ENCODE measurements at places on chromosomes 16 and 17.

DNA sequence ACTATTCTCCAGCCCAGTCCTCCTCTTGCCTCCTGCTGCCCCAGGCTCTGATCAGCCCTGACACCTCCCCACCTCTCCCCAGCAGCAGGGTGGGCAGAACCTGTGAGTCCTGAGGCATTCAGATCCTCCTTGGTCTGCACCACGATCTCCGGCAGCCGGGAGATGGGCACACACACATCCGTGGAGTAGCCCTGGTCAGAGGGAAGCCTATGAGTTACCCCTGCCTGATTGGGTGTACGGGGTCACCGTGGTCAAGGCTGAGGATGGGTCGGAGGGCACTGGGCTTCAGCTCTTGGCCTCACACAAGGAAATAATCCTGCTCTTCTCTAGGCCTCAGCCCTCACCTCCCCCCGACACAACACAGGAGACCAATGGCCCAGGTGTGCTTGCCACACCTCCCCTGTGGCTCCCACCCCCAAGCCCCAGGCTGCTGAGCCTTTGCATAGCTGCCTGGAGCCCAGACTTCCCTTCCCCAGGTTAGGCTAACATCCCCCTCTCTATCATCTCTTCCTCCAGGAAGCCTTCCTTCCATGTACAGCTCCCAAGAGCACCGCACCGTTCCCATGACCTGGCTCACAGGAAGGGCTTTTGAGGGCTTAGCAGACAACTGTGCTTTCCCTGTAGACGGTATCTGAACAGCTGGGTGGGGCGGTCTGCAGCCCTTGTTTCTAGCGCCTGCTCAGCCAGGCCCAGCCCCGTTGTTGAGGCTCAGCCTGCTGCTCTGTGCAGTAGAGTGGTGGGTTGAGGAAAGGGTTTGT lies 3.7 kb downstream of the LDHD start:
- DNase-seq: no peak

DNA sequence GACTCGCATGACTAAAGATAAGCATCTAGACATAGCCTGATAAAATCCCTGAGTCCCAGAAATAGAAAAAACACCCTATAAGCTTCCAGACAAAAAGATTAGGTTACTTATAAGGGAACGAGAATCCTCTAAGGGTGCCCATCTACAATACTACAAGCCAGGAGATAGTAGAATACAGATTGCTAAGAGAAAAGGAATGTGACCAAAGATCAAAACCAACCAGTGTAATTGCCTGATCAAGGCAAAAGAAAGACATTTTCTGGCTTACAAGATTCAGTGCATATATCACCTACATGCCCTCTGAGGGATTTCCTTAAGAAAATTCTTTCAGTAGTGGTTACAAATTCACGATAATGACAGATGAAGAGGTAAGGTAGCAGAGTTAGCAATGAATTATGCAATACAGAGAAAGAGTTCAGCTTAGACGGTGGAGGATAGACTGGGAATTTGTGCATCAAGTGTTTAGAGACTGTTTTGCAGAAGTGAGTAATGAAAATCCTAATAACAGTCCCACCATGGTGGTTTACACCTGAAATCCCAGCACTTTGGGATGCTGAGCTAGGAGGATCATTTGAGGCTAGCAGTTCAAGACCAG lies 35.0 kb downstream of the BCL7C start:
- DNase-seq: peak; percentile 23

DNA sequence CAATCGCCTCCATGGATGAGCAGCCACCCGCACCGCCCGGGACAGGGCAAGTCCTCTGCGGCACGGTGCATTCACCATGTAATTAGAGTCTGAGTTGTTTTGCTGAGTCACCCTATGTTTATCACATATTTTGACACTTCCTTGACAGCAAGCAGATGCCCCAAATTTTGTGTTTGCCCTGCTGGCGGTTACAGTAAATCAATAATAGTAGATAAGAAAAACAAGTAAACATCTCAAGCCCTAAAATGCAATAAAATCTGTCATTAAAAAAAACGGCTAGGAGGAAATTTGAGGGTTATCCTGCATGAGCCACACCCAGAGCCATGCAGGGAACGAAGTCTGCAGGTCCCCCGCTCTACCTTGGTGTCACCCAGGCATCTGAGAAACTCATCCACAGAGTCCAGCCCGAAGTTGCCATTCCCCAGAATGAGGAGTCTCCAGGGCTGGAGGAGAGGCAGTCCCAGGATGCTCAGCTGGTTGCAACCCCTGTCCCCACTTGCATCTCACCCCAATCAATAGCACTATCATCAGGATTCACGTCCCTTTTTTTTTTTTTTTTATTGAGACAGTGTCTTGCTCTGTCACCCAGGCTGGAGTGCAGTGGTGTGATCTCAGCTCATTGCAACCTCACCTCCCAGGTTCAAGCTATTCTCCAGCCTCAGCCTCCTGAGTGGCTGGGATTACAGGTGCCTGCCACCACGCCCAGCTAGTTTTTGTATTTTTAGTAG lies 16.5 kb upstream of the ST6GALNAC1 start:
- peak; percentile 54 for DNase-seq

- DNase-seq: peak; percentile 45
Measured at GRCh38 chr16:80968386-80969113, 38.1 kb downstream of the CMC2 start.

DNA sequence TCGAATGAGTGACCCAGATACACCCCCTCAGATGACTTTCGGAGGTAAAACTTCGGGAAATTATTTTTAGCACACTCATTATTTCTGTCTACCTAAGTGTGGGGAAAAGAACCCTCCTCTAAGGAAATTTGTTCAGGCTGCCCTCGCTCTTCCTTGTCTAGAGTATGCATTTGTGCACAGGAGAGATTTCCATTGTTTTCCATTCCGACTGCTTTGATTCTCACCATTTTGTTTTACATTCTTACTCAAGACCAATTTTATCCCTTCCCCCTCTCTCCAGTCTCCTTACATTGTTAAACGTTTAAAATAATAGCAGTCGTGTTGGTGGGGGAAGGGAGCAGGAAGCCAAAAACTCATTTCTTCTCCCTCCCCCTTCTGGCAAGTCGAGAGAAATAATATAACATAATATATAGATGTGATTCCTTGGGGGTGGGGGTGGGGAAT lies 1.5 kb upstream of the CHD3 start:
- no peak for DNase-seq

GRCh38 chr17:66715745-66716156 lies 119.2 kb upstream of the CACNG5 start:
- DNase-seq: peak; percentile 66

- DNase-seq: peak; percentile 60
Measured at GRCh38 chr17:382644-383533, 30.3 kb upstream of the RPH3AL start.

- no peak for DNase-seq
Measured at GRCh38 chr16:1960665-1961630, 1.6 kb downstream of the NDUFB10 start.

DNA sequence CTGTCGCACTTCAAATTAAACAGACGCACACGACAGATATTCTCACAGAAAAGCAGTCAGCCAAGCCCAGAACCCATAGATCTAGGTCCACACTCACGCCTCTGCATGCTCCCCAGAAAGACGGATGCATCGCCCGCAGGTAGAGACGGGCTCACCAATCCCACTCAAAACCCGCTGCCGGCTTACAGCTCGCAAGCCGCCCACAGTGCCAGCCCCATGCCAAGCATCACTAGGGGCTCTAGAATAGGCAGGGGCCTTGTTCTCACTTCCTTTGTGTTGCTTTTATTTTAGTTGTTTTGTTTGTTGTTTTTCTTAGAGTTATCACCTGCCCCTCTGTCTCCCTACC lies 336 bp upstream of the BMERB1 start:
- DNase-seq: no peak
